CD8-positive, alpha-beta T cell (primary cell): ENCODE measurements at places on chromosomes 7 and 10. TPM values are rescaled to one million over a fixed set of nuclear protein-coding genes. Genes with fewer than 3 reads are reported as not detected.

The HYAL4 gene
- total RNA-seq = not detected

The TAS2R41 gene
- not detected for total RNA-seq

The ZDHHC6 gene
- total RNA-seq = 41.7 TPM

The FKBP6 gene
- total RNA-seq = not detected

The TSPAN13 gene
- total RNA-seq = 0.49 TPM

The DRGX gene
- not detected for total RNA-seq

The LIPJ gene
- total RNA-seq = not detected

The SUN3 gene
- not detected for total RNA-seq

The SMURF1 gene
- total RNA-seq = 42.5 TPM

The NME8 gene
- not detected for total RNA-seq

The MYL7 gene
- total RNA-seq = not detected

The PRR15 gene
- total RNA-seq = not detected

The NPY4R2 gene
- not detected for total RNA-seq

The HOXA13 gene
- not detected for total RNA-seq
